ENCODE measurements at places on chromosomes 1 and 21.

- no peak for DNase-seq
Measured at GRCh38 chr21:27426196-27426595, 459.3 kb upstream of the ADAMTS5 start.

GRCh38 chr1:23148084-23148483 lies 20.6 kb downstream of the LUZP1 start:
- DNase-seq: no peak

- DNase-seq: no peak
Measured at GRCh38 chr1:194709439-194709838, 1523.0 kb upstream of the B3GALT2 start.

GRCh38 chr21:15483138-15483780 lies 246.5 kb upstream of the USP25 start:
- DNase-seq: peak; percentile 68

Measured in activated T-cell treated with anti-CD3 and anti-CD28 coated beads for 4 hours (primary cell).